NCI-H2081 treated with DMSO at 0.1 percent for 48 hours (cell line): ENCODE measurements at places on chromosomes 3 and 15.

GRCh38 chr3:12568747-12569146 lies 11.9 kb downstream of the MKRN2 start:
- DNase-seq = no peak

GRCh38 chr15:98850961-98851572 lies 156.5 kb downstream of the PGPEP1L start:
- no peak for DNase-seq

DNA sequence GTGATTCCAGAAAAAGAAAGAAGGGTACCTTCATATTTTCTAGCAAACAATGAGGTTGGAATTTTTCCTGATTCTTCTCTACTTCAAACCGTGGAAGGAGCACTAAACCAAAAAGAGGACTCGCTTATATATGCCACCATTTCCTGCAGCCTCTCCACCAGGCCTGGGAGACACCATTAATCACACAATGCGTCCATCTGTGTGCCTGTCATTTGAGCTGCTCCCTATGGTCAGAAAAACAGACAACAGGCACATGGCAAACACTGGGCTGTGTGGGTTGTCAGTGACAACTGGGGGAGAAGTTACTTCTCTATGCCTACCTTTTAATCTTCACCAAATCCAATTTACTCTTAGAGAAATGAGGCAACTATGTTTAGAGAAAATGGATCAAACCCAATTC lies 71.9 kb downstream of the NR2F2 start:
- no peak for DNase-seq

DNA sequence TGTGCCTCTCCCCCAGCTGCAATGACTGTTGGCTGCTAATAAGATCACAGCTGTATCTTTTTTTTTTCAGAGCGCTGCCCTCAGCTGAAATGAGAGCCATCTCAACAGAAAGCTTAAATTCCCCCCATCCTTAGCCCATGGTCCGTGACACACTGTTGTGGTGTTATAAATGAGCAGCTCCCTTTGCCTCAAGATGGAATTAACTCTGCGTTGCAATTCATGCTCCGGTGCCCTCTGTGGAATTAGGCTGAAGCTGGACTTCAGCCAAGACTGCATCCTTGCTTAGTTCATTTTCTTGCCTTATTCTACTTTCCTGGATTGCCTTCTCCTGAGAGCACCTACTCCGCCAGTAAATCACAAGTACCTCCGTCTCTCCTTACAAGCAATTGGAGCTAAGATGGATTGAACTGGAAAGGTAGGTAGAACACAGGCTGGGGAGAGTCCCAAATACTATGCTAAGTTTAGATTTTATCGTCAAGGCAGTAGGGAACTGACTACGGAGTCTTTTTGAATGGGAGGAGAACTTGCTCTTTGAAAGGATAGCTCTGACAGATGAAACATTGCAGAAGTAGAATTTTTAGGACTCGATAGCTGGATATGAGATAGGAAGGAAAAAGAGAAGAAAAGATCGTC lies 39.0 kb upstream of the THRB start:
- no peak for DNase-seq

GRCh38 chr3:85591451-85591850 lies 632.7 kb downstream of the CADM2 start:
- DNase-seq = no peak
